ENCODE measurements at places on chromosomes 7 and 10. TPM values are rescaled to one million over a fixed set of nuclear protein-coding genes. Genes with fewer than 3 reads are reported as not detected.

GRCh38 chr10:131142517-131143380 lies 168.8 kb downstream of the TCERG1L start:
- no peak for DNase-seq

DNA sequence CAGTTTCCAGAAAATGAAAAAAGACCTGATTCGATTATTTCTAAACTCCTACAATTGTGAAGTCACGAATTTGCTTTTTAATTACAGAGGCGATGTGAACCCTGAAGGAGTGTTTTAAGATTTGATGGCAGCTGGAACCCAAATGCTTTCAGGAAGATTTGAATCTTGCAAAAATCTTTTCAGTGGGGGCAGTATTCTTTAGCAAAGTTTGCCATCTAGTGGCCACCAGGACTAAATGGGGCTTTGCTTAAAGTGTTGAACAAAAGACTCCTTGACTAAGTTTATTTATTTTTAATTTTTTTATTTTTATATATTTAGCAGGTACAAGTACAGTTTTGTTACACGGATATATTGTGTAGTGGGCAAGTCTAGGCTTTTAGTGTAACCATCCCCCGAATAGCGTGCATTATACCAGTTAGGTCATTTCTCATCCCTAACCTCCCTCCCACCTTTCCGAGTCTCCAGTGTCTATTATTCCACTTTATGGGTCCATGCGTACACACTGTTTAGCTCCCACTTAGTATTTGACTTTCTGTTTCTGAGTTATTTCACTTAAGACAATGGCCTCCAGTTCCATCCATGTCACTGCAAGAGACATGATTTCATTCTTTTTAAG lies 98.8 kb downstream of the CACNB2 start:
- no peak for DNase-seq

GRCh38 chr10:69316313-69317059 lies 38.2 kb downstream of the HK1 start:
- DNase-seq: no peak

DNA sequence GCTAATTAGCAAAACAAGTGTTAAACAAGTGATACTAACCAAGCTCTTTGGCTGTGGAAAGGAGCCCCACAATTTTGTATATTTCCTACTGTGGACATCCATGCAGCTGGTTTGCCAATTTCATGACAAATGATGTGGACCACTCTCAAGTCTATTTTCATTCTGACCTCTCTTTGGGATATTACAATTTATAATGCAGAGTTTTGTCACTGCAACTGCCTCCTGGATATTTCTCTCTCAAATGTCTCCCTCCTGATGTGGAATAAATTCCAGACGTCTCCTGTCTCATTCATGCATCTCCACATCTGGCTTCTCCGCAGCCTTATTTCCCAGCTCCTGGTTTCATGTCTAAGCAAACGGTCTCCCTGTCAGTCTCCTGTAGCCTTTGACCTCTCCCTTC lies 80.6 kb upstream of the RHEB start:
- DNase-seq: no peak

GRCh38 chr7:127689194-127689772 lies 37.3 kb downstream of the SND1 start:
- DNase-seq: no peak

- DNase-seq: no peak
Measured at GRCh38 chr7:1531263-1531978, 919 bp downstream of the MAFK start.

DNA sequence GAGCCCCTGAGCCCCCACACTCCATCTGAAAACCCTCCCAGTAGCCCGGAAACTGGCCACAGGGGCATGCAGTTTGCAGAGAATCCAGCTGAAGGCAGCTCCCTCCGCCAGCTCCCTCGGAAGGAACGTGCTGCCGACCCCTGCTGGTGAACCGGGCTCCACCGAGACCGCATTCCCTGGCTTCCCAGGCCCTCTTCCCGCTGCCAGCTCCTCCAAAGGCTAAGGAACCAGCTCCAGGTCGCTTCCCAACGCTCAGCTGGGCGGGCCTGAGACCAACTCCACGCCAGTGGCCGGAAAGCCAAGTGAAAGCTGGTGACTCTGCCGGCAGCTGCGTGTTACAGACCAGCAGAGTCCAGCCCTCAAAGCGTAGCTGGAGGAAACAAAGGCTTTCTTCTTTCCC lies 35.8 kb downstream of the GPER1 start:
- DNase-seq: peak; percentile 84

GRCh38 chr10:130242513-130242912 lies 106.3 kb downstream of the GLRX3 start:
- DNase-seq: no peak

- DNase-seq: no peak
Measured at GRCh38 chr7:128933180-128933891, 4.4 kb upstream of the IRF5 start.

DNA sequence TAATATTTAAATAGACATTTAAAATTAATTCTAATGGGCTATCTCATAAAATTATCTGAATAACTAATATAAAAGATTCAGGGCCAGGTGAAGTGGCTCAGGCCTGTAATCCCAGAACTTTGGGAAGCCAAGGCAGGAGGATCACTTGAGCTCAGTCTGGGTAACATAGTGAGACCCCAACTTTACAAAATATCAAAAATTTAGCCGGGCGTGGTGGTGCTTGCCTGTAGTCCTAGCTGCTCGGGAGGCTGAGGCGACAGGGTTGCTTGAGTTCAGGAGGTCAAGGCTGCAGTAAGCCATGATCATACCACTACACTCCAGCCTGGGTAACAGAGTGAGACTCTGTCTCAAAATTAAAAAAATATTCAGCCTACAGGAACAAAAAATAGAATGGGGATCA lies 12.5 kb downstream of the NOBOX start:
- peak; percentile 35 for DNase-seq

- no peak for DNase-seq
Measured at GRCh38 chr7:531777-532176, 12.1 kb upstream of the PDGFA start.

GRCh38 chr10:133161486-133162109 lies 1.6 kb downstream of the KNDC1 start:
- DNase-seq: no peak

- no peak for DNase-seq
Measured at GRCh38 chr10:1378473-1378872, 322.3 kb downstream of the WDR37 start.

GRCh38 chr7:28986028-28986764 lies 28.1 kb upstream of the TRIL start:
- DNase-seq: no peak

- DNase-seq: peak; percentile 73
Measured at GRCh38 chr7:151992375-151992774, 33.1 kb upstream of the GALNT11 start.

DNA sequence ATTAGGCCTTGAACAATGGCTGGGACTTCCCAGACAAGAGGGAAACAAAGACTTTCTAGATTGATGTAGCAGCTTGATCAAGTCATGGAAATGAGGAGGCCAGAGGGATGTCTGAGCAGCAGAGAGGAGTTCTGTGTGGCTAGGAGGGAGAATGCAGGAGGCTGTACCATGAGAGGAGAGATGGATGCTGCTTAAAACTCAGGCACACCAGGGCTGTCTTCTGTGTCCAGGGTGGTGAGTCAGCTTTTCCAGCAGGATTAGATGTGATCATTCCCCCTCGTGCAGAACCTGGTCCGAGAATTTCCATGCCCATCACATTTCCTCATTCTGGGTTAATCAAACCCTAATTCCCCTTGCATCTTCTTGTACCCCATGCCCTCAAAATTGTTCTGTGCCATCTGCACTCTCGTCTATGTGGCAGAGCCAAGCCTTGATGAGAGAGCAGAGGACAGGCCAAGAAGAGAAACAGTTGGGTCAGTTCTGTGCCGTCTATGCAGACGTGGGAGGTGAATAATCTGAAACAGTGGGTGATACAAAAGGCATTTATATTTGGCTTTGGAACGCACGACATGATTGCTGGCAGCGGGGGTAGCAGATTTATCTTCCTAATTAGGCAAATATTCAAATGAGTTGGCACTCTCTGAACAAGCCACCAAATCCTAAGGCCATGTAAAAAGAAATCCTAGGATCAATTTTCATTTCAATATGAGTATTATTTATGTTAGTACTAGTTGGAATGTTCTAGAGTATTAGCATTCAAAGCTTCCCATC lies 160.7 kb downstream of the TMEM178B start:
- no peak for DNase-seq

- no peak for DNase-seq
Measured at GRCh38 chr7:30027065-30027456, 559 bp upstream of the FKBP14 start.

GRCh38 chr7:138226745-138227279 lies 150.6 kb downstream of the AKR1D1 start:
- DNase-seq: no peak

DNA sequence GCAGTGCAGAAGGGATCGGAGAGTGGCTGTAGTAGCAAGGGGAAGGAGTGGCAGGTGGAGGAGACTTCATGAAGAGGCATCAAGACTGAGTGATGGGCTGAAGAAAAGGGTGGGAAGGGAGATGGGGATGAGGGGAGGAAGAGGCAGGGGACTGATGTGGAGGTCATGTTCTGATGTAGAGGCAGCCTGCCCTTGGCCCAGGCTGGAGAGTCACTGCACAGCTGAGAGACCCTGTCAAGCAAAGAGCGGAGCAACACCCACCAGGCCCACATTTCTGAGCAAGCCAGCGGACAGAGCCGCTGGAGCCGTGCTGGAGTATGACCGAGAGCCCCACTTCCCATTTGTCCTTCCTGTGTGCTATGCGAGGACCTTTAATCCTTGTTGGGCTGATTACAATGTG lies 501.6 kb upstream of the MKI67 start:
- DNase-seq: no peak

GRCh38 chr10:44981172-44982113 lies 2.8 kb upstream of the DEPP1 start:
- no peak for DNase-seq

DNA sequence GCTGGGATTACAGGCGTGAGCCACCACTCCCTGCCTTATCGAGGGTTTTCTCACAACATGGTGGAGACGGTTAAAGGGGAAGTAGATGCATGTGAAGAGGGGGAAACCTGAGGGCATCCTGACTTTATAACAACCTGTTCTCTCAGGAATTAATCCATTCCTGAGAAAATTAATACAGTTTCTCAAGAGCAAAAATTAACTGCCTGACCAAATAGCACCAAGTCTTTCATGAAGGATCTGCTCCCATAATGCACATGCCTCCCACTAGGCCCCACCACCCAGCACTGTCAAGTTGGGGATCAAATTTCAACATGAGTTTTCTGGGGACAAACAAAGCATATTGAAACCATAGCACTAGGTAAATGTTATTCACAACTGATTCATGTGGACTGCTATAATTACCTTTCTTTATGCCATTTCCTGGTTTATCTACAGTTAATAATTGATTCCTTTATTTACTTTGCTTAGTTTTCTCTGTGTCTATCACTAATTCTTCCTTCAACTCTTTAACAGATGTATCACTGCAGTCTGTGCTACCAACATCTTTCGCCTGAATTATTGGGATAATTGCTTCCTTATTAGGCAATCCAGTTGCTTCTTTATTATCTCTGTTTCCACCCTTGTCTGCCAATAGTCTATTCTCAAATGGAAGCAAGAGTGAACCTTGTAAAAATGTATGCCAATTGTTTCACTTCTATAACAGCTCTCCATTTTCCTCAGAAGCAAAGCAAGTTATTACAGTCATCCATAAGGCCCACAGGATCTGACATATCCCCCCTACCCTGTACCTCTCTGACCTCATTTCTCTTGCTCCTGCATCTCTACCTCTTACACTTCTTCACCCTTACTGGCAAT lies 12.9 kb upstream of the MICU1 start:
- DNase-seq: no peak

GRCh38 chr10:62732841-62733653 lies 71.5 kb upstream of the ADO start:
- no peak for DNase-seq

- no peak for DNase-seq
Measured at GRCh38 chr10:16184096-16184597, 252.7 kb upstream of the PTER start.

DNA sequence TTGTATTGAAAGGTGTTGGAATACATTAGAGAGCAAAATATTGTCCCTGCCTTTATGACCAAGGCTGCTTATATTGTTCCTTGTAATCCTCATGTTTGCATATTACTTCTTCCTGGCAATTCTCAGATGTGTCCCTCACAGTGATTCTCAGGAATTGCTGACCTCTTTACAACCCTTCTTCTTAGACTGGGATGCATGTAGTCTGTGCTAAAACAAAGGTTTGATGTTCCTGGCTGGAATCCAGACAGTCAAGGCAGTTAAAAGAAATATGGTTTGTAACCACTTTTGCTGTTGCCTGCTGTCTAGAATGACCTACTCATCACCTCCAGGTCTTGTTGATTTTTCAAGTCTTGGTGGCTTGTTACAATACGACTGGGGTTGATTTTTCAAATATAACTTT lies 367.6 kb downstream of the HGF start:
- DNase-seq: no peak

- no peak for DNase-seq
Measured at GRCh38 chr10:58952747-58953466, 223.5 kb upstream of the PHYHIPL start.

GRCh38 chr7:1812509-1813393 lies 142.7 kb downstream of the ELFN1 start:
- DNase-seq: no peak

GRCh38 chr7:103636153-103636552 lies 190.1 kb upstream of the SLC26A5 start:
- no peak for DNase-seq

TMEM184A gene
- 1.8 TPM for total RNA-seq

AOC1 gene
- total RNA-seq: 0.48 TPM

IL2RA gene
- total RNA-seq: not detected

VWDE gene
- total RNA-seq: 18.9 TPM

RNF32 gene
- total RNA-seq: 1.2 TPM

TLL2 gene
- 3.0 TPM for total RNA-seq

ACBD7 gene
- 17.8 TPM for total RNA-seq

BTBD16 gene
- not detected for total RNA-seq

METTL27 gene
- total RNA-seq: 6.2 TPM

AKR1E2 gene
- 3.5 TPM for total RNA-seq

SAMD9L gene
- not detected for total RNA-seq

PDZD7 gene
- 0.88 TPM for total RNA-seq

CAMK1D gene
- 10.6 TPM for total RNA-seq

ELMO1 gene
- 18.4 TPM for total RNA-seq

CUEDC2 gene
- 41.7 TPM for total RNA-seq

OR6B1 gene
- not detected for total RNA-seq

All from H1 (cell line).